HuH-7 (cell line): ENCODE measurements at places on chromosomes 11 and 22.

- no peak for DNase-seq
Observed at GRCh38 chr11:2667940-2668339, 31.9 kb downstream of the KCNQ1OT1 start.

DNA sequence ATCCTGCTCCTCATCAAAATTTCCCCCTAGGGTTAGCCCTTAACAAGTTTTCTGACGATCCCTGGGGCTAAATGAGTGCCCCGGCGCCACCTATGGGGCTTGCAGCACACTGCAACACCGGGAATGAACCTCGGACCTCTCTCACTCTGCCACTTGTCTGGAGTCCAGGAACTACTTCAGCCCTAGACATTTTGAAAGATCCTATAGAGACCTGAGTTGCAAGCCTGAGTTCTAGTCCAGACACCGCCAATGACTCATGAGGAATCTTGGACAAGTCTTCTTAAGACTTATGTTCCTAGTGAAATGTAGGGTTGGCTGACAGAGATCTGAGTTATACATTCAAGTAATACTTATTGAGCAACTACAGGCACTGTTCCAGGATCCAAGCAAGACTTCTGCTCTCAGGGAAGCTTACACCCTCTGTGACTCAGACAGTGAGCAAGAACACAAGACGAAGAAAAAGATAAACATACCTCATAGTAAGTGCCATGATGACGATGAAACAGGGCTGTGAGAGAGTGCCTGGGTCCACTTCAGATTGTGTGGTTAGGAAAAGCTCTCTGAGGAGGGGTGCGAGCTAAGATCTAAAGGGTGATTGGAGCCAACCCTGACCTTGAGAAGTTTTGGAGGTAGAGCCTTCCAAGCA, 10.2 kb upstream of the STK33 start:
- DNase-seq = peak; percentile 66

DNA sequence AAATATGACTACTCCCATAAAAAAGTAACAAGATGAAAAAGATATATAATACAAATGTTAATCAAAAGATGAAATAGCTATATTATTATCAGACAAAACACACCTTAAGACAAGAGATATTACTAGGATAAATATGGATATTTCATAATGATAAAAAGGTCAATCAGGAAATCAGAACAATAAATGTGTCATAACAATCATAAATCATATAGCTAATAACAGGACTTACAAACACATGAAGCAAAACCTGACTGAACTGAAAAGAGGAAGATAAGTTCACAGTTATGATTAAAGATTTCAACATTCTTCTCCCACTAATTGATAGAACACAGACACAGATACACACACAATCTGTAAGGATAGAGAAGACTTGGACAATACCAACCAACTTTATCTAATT, 47.2 kb downstream of the EIF3M start:
- no peak for DNase-seq

DNA sequence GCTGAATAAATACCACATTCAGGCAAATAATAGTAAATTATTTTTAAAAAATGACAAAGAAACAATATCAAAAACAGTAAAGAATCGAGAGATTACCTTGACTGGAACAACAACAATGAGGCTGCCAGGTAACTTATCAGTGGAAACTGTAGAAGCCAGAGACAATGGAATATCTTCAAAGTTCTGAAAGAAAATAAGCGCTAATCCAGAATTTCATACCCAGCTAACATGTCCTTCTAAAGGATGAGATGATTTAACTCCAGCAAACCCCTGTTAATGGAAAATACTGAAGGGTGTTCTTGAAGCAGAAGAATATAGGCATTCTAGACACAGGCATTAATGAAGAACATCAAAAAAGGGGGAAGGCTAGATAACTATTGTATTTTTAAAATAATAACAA, 20.7 kb upstream of the SCUBE2 start:
- DNase-seq = no peak

DNA sequence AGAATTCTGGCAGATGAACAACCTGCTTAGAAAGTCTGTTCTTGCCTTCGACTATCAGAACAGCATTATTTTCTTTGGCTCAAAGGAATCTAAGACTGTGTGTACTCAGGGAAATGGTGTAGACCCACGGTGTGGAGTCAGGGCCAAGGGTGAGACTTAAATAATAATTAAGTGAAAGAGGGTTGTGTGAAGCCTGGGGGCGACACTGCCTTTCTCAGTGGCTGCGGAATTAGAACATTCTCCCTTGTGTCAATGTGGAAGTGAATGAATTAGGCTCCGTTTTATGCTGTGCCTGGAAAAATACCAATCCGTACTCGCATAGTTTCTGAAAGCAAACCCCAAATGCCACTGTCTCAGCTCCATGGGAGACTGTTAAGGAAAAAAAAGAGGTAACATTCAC, 50.7 kb downstream of the NAV2 start:
- DNase-seq = no peak

GRCh38 chr22:25162561-25162960, 37.1 kb upstream of the CRYBB3 start:
- DNase-seq = no peak

- DNase-seq = no peak
Observed at GRCh38 chr11:114221037-114221436, 75.2 kb upstream of the NNMT start.

DNA sequence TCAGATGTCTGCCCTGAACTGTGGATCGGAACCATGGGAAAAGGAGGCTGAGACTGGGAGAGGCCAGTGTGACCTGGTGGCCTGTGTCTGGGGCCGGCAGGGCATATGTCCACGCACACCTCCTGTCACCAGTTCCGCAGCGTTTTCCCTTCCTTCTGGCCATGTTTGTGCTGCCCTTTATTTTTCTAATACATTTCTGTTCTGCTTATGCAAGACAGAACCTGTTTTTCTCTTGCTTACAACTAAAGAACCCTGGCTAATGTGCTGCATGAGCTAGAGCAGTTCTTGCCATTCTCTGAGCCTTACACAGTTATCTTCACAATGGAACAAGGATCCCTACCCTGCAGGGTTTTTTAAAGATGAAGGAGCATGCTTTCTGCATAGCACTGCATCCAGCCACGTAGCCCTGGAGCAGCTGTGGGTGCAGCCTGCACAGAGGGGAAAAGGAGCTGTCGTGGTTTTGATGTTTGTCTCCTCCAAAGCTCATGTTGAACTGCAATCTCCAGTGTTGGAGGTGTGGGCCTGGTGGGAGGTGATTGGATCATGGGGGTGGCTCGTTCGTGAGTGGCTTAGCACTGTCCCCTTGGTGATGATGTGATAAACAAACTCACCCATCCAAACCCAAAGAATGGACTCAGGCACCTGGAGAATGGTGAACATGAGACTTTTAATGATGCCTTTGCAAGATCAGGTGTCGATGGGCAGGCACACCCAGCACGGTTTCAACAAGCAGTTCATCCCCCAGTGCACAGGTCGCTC, 84.8 kb upstream of the SHANK2 start:
- DNase-seq = no peak

- no peak for DNase-seq
Observed at GRCh38 chr22:31496735-31497146, 405 bp downstream of the SFI1 start.

GRCh38 chr22:32628628-32629572, 154.3 kb downstream of the FBXO7 start:
- no peak for DNase-seq

DNA sequence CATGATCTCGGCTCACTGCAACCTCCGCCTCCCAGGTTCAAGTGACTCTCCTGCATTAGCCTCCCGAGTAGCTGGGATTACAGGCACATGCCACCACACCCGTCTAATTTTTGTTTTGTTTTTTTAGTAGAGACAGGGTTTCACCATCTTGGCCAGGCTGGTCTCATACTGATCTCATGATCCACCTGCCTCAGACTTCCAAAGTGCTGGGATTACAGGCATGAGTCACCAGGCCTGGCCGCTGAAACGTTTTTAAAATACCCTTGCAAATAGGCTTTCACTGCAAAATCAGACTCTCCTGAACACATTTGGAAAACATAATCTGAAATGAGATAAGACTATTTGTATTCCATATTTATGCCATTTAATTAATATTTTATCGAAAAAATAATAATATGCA, 826.1 kb upstream of the CNTN5 start:
- no peak for DNase-seq

- no peak for DNase-seq
Observed at GRCh38 chr11:130464291-130464812, 15.9 kb downstream of the ADAMTS15 start.

DNA sequence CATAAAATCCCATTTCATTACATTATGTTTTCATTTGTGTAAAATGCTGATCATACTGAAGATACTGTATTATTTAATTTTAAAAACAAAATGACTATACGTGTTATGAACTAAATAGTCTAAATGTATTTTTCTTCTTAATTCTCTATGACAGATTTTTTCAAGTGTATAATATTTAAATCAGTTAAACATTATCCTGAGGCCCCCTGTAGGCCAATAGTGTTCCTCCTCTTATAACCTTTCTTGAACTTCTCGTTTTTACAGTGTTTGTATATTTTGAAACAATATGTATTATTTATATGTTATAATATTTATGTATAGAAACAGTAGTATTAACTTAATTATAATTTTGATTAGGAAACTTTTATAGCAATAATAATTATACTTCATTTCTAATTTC, 151.1 kb upstream of the CHORDC1 start:
- DNase-seq = no peak

GRCh38 chr22:34319346-34319745, 399.1 kb upstream of the LARGE1 start:
- DNase-seq = no peak

- peak; percentile 92 for DNase-seq
Observed at GRCh38 chr11:3808861-3809623, 682 bp downstream of the PGAP2 start.

DNA sequence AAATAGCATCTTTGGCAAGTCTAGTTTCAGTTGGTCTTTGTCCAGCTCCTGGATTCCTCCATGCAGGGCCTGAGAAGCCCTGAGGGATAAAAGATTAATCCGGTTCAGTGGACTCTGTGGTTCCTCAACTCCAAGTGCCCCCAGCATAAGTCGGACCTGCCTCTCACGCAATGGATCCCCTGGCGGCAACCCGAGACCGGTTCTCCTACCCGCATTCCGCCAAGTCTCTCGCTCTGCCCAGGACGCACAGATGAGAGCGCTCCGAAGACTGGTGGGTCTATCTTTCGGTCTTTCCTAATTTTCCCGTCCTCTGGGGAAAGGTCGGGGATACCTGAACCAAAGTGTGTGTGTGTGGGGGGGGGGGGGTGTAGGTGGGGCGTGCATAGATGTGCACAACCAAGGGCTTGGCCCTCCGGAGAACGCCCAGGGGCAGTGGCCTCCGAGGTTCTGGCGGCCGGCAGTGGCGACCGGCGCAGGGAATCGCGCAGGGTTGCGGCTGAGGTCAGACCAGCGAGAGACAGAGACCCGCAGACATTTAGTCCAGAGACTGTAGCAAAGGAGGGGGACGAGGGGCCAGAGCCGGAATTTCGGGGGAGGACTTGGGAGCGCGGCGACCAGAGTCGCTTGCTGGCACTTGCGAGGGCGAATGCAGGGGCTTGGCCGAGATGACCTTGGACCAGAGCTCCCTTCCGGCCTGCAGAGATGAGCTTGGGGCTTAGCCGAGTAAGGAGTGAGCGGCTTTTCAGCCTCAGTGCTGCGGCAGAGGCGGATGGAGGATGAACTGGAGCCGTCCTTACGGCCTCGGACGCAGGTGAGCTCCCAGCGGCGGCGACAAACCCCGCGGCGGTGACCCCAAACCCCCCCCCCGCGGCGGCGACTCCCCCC, 712 bp upstream of the SLC2A11 start:
- peak; percentile 85 for DNase-seq

DNA sequence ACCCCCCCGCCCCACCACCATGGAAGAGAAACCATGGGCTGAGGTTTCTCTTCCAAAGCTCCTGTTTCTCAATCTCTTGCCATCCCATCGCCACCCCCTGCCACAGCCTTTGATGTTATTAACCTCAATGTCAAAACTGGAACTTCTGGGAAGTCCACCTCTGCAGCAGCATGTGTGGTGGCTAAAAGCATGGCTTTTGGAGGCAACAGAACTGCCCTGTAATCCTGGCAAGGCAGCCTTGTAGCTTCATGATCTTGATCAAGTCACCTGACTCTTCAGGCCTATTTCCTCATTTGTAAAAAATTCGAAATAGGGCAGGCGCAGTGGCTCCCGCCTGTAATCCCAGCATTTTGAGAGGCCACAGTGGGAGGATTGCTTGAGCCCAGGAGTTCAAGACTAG, 3.5 kb upstream of the COX8A start:
- no peak for DNase-seq

GRCh38 chr11:62489204-62489603, 57.4 kb downstream of the AHNAK start:
- no peak for DNase-seq

- DNase-seq = no peak
Observed at GRCh38 chr22:44259366-44260215, 53.2 kb downstream of the SHISAL1 start.

GRCh38 chr11:132448334-132448995, 1078.0 kb downstream of the NTM start:
- DNase-seq = no peak

GRCh38 chr22:29203488-29204454, 1.9 kb upstream of the EMID1 start:
- DNase-seq = no peak

- peak; percentile 74 for DNase-seq
Observed at GRCh38 chr22:49971232-49972162, 10.9 kb downstream of the PIM3 start.

- DNase-seq = no peak
Observed at GRCh38 chr11:21489416-21490115, 703.3 kb upstream of the ANO5 start.

DNA sequence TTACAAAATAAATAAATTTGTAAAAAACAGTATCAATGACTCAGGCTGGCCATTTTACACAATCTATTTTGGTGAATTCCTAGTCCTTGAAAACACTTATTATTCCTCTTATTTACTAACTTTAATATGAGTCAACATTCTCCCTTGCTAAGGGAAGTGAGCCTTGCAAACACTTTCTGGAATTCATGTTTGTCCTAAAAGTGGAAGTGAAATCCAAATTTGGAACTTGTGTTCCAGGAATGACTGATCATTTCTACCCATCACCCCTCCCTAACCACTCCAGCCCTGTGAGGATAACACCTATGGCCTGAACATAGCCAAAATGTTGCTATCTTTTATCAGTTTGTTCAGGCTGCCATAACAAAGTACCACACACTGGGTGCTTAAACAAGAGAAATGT, 83.1 kb downstream of the OR5AK2 start:
- no peak for DNase-seq

- DNase-seq = no peak
Observed at GRCh38 chr11:44032299-44033085, 15.3 kb upstream of the ACCSL start.

GRCh38 chr11:72584939-72585597, 89.2 kb downstream of the PDE2A start:
- no peak for DNase-seq

DNA sequence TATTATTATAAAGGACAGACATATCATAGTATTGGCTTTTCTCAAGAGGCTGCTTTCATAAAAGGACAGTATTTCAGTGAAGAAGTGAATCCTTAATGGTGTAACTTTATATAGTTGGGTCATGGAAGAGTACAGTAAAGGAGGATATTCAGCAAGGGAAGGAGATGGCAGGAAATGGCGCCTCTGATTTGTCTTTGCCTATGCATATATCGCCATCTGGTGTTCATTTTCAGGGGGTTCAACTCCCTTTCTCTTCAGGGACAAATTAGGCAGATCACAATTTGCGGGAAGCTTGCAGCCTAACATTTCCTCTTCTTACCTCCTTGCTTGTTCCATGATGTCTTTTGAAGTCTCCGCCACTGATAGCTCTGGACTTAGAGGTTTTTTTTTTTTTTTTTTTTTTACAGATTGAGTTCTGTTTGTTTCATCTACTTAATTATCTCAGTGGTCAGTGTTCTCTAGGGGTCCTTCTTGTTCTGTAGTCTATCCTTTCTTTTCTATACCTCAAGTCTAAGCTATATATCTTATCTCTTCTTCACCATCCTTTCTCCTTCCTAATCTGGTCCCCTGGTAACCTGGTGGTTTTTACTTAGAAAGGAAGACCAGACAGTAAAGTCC, 21.8 kb upstream of the RRM1 start:
- peak; percentile 44 for DNase-seq
